ENCODE measurements at places on chromosomes 1 and 21.

DNA sequence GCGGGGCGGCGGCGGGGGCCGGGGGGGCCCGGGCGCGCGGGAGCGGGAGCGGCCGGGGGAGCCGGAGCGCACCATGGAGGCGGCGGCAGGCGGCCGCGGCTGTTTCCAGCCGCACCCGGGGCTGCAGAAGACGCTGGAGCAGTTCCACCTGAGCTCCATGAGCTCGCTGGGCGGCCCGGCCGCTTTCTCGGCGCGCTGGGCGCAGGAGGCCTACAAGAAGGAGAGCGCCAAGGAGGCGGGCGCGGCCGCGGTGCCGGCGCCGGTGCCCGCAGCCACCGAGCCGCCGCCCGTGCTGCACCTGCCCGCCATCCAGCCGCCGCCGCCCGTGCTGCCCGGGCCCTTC lies 546 bp downstream of the SKI start:
- no peak for DNase-seq

- no peak for DNase-seq
Measured at GRCh38 chr1:165844114-165844798, 16.8 kb downstream of the UCK2 start.

DNA sequence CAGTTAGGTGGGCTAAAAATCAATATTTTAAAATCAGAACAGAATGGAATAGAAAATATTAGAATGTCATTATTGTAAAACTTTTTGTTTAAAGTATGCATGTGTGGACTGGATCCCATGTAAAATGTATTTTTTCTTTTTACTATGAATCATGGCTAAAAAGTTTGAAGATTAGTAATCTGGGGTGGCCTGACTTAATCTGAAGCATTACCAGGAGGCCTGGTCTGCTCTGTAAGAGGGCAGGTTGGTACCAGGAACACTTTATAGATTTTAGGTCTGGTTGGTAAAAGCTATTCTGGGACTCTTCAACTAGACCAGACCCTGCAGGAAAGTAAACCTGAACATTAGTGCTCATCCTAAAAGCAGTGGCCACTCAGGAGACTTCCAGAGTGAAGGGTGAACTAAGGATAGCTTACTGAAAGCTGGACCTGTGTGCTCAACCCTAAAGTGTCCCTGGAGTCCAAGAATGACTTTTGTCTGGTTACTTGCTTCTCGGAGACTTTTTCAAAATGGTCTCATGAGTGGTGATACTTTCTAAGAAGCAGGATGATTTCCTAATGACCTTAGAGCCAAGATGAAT lies 16.5 kb downstream of the RGL1 start:
- DNase-seq: no peak

GRCh38 chr1:229098361-229098760 lies 172.6 kb upstream of the RAB4A start:
- DNase-seq: no peak

GRCh38 chr1:116868385-116868784 lies 41.3 kb upstream of the PTGFRN start:
- no peak for DNase-seq
